ENCODE measurements at places on chromosomes 7 and 10. TPM values are rescaled to one million over a fixed set of nuclear protein-coding genes. Genes with fewer than 3 reads are reported as not detected.

Gene ASZ1
- not detected for total RNA-seq

Gene ACSM6
- total RNA-seq = not detected

Gene KCNIP2
- 1.1 TPM for total RNA-seq

Gene NANOS1
- 0.12 TPM for total RNA-seq

Gene PLEKHS1
- not detected for total RNA-seq

Gene LRRC18
- total RNA-seq = not detected

Gene FAM24B
- total RNA-seq = 3.8 TPM

Measured in smooth muscle cell of the coronary artery (primary cell).